ENCODE measurements at places on chromosomes 13 and 19.

DNA sequence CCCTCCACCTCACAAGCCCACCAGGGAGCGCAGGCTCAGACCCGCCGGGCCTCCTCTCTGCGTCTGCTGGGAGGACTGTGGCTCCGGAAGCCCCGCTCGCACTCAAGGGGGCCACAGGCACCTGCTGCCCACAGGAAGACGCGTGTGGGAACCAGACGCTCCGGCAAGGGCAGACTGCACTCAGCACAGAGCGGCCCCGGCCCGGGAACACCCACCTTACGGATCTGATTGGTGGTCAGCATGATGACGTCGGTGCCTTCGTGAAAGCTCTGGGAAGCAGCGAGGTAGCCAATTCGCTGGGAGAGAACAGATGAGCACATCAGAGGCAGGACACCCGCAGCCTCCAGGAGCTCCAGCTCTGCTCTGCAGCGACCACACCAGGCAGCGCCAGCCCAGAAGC, 14.6 kb downstream of the AP3D1 start:
- no peak for DNase-seq

- DNase-seq, result no peak
Measured at GRCh38 chr19:38247734-38248268, 8.4 kb downstream of the PPP1R14A start.

- DNase-seq, result no peak
Measured at GRCh38 chr13:113904411-113904810, 40.5 kb upstream of the GAS6 start.

GRCh38 chr19:22052644-22053013, 345 bp downstream of the ZNF257 start:
- DNase-seq, result no peak

- no peak for DNase-seq
Measured at GRCh38 chr19:32866061-32866460, 3.5 kb downstream of the SLC7A9 start.

- DNase-seq, result no peak
Measured at GRCh38 chr13:28056970-28057712, 43.2 kb downstream of the FLT3 start.

- no peak for DNase-seq
Measured at GRCh38 chr13:90834700-90835099, 512.8 kb upstream of the MIR17HG start.

DNA sequence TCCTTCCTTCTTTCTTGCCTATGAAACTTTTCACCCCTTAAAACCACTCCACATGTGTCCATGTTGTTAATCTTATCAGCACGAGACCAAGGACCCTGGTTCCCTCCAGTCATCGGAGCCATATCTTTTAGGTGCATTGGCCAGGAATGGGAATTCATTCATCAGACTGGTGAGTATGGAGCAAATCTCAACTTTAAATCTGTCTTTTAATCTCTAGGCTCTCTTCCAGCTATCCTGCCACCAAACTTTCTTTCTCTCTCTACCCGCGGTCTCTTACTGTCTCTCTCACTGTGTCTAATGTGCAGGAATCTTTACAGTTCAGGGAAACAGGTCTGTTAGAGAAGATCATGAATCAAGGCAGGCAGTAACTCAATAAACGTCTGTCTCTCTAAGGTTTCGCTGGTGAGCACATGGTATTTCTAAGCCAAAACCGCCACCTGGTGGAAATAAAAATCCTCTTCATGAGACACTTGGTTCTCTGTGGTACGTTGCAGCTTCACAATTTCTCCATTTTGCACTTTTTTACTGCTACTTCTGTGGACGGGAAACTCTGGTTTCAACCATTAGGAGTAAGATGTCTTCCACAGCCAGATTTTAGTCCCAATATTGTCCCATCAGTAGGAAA, 16.1 kb downstream of the LGALS16 start:
- peak; percentile 88 for DNase-seq

DNA sequence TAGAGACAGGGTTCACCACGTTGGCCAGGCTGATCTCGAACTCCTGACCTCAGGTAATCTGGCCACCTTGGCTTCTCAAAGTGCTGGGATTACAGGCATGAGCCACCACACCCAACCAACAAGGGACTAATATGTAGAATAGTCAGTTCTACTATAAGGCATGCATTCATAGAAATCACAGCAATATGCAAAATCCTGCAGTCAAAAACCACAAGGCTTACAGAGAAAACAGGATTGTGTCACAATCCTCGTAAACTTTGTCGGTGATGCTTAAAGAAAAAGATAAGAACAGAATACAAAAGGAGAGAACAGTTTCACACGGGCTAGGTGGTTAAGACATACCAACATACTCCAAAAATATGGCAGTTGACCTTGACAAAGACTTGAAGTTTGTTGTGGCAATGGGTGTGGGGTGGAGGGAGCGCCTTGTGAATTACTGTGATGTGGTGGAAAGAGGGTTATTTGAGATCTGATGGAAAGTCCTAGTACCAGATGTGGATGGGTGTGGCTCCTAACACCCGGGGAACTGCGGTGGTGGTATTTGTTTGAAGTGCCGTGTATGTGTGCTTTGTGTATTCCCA, 12.4 kb downstream of the NOSIP start:
- no peak for DNase-seq

GRCh38 chr19:15137777-15138176, 30.6 kb downstream of the SYDE1 start:
- no peak for DNase-seq

GRCh38 chr19:16698914-16699313, 20.7 kb upstream of the NWD1 start:
- no peak for DNase-seq

- DNase-seq, result no peak
Measured at GRCh38 chr13:59924256-59924655, 239.5 kb downstream of the DIAPH3 start.

DNA sequence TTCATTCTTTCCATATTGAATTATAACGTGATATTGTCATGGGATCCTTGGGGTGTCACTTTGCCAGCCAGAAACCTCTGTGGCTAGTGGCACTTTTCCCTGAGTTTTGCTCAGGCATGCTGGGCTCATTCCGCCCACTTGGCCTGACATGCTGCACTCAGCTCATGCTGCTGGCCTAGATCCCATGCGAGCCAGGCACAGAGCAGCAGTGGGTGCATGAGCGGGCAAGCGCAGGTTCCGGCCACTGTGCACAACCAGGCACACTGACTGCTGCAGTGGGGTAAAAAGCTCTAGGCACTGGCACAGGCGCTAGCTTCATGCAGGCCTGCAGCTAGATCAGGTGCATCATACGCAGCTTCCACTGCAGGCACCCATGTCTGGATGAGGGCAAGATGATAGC, 221.2 kb downstream of the MAB21L1 start:
- no peak for DNase-seq

DNA sequence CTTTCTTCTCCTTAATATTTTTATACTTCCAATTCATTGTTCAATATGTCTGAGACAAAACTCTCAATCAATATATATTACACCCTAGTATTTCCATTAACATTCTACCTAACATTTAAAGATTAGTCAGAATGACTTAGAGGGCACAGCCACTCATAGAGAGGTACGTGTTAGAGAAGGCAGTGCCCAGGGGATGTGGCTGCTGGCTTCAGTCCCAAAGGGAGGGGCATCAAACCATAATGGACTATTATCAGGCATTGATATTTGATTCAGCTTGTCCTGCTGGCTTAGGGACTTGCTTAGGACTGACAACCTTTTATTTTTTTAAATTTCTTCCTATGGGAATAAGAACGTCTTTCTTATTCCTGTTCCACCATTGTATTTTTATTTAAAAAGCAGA, 1392.0 kb upstream of the ATXN8OS start:
- DNase-seq, result no peak

DNA sequence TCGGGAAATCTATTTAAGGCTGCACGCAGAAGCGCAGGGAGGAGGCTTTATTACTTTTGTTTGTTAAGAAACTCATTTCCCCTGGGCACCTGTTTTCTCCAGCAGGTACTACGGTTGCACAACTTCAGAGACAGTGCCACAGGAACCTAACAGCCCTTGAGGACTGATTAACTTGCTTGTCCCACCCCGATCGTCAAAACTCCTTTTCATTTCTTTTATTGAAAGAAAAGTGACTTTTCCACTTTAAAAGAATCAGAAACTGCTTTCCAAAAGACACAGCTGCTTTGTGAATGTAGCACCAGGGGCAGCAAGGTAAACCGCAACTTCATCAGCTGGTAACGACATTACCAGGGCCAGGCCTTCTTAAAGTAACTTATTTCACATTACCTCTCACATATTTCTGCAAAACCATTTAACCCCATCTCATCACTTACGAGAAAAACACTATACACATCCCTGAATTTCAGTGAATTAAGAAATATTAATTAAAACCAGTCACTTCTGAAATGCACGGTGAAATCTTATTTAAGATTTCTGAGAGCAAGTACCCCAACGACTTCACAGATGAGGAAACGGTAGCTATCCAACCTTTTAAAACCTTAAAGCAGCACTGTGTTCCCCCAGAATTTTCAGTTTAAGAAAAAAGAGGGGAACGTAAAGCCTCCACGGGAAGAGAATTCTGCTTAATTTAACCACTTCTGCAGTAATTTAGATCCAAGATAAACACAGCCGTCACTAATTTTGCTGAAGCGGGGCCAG, 1.4 kb downstream of the ANKRD10 start:
- peak; percentile 55 for DNase-seq
